ENCODE measurements at places on chromosomes 7 and 10.

DNA sequence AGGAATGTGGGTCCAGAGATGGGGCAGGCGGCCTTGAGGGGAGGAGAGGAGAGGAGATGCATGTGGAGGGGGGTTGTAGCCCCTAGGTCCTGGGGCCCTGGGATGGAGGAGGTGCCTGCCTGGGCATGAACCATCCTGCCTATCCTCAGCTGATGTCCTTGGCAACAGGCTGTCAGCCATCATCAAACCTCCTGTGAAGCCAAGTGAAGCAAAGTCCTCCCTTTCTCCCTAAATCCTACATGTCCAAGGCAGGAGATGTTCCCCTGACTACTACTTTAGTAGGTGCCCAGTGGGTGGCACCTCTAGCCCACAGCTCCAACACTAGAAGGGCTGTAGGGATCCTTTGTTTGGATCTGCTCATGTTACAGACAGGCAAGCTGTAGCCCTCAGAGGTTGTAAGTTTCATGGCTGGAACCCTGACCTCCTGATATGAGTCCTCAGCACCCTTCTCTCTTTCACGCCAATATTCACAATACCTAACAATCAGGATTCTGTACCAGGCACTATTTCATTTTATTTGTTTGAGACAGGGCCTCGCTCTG is 66.6 kb upstream of the SYPL1 start:
- DNase-seq = no peak

GRCh38 chr10:114822444-114823076 is 980 bp downstream of the FHIP2A start:
- no peak for DNase-seq

DNA sequence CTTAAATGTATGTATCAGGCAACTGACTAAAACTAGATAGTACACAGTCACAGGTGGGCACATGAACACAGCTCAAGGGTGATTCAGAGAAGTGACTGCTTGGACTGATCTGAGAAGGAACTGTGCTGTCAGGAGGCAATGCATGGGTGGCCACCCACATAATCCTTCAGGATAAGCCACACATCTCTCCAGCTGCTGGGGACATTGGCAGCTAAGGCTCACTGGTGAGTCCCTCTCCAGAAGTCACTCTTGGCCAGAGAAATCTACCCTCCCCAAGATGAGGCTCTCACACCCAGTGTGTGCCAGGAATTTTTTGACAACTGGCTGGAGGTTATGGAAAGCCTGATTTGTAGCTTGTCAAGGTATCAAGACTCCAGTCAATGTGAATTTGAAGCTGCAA is 302.4 kb upstream of the NEBL start:
- no peak for DNase-seq

GRCh38 chr7:27946351-27946750 is 206.4 kb downstream of the TAX1BP1 start:
- no peak for DNase-seq

GRCh38 chr10:82266438-82266837 is 391.4 kb downstream of the NRG3 start:
- no peak for DNase-seq

DNA sequence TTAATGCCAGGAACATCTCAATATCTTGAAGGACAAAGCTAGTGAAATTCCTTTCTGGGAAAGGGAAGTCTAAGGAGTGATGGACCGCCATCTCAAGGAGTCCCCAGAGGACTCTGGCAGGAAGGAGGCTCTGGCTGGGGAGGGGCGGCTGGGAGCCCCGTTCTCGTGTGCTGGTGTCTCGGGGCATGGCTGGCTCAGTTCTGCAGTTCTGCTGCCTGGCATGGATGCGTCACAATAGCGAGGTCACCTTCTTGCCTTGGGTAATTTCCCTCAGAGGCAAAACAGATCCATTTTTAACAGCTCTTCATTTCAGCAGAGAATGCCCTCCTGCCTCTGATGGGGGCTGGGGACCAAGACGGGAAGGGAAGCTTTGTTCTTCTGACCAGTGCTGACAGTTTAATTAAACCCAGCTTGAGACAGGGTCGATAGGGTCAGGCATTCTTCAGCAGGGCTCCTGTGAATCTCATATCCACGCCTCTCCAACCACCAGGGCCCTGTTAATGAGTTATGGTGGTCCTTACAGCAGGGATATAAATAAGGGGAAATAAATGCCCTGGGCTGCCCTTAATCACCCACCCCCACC is 35.7 kb downstream of the SLIT1 start:
- DNase-seq = no peak

GRCh38 chr10:97548828-97549455 is 23.6 kb upstream of the ANKRD2 start:
- DNase-seq = no peak

DNA sequence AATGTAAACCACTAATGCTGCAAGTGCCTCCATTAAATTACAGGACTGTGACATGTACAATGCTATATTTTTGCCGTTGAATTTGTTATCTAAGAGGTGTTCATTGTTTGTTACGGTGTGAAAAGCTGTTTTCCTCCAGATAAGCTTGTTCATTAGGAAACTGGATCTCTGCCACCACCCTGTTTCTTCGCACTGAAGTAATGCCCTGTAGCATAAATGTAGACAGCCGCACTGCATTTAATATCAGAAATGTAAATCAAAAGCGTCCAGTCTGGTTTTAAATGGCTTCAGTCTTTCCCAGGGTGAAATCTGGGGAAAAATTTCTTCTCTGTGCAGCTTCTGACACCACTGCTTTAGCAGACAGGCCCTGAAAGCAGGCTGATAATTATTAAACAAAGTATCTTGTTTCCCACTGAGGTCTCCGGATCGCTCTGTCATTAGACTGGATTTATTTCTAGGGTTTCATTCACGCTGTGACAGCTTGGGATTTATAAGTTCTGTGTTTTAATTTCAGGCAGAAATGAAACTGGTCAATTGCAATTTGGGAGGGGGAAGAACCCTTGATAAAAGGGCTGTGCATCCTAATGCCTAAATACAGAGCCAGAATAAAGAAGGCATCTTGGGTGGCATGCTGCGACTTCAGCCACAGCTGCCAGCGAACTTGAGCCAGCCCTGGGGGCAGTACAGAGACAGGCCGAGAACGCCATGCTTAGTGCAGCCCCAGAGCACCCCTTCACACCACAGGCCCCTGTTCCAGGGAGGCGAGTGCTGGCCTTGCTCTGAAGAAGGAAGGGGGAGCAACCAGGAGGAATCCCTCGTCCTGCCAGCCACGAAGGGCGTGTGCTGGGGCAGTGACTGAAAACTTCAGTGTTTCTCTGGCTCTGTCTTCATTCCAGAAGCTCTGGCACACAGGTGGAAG is 547.7 kb upstream of the GALNT17 start:
- no peak for DNase-seq

- DNase-seq = no peak
These were observed 78.8 kb upstream of the ANKRD1 start for GRCh38 chr10:90999512-91000172.

GRCh38 chr7:153090764-153091163 is 331.2 kb downstream of the ACTR3B start:
- no peak for DNase-seq
